ENCODE measurements at places on chromosomes 12 and 14.
A peak's percentile ranks its signal among the peaks of the same experiment; 100 is the strongest.

- DNase-seq: peak; percentile 31
These were observed 10.8 kb downstream of the HIP1R start for GRCh38 chr12:122845865-122846621.

DNA sequence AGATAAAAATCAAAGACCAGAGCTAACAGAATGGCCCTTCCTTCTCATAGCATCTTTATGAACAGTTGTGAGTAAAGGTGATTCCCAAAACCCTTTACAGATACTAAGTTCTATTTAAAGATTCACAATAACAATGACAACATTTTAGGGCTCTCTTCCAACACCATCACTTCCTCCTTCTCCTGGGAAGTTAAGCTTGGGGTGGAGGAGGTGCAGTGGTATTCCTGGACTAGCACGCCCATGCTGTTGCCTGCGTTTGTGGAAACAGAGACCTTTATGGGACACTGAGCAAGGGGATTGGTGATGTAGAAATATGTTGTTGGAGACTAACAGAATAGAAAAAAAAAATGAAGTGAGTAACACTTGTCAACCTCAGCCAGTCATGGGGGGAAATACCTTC lies 22.5 kb downstream of the SYNE2 start:
- no peak for DNase-seq

- no peak for DNase-seq
These were observed 11.4 kb downstream of the RERG start for GRCh38 chr12:15209782-15210181.

GRCh38 chr12:21831791-21832344 lies 57.4 kb upstream of the KCNJ8 start:
- DNase-seq: no peak

- DNase-seq: no peak
These were observed 47.0 kb downstream of the VCPKMT start for GRCh38 chr14:50069325-50069724.

Measured in NCI-H526 treated with DMSO at 0.1 percent for 48 hours (cell line).